Fibroblast of villous mesenchyme (primary cell): ENCODE measurements at places on chromosomes 5 and 9. TPM values are rescaled to one million over a fixed set of nuclear protein-coding genes. Genes with fewer than 3 reads are reported as not detected.

The NOL6 gene
- total RNA-seq, result 30.9 and 32.4 TPM in 2 replicates

The SH3RF2 gene
- 0.97 and 2.2 TPM in 2 replicates for total RNA-seq

The PCDHB14 gene
- total RNA-seq, result 0.32 and 0.43 TPM in 2 replicates

The GPSM1 gene
- 54.8 and 72.5 TPM in 2 replicates for total RNA-seq

The MSMP gene
- total RNA-seq, result not detected in 2 replicates

The SHOC1 gene
- total RNA-seq, result under 0.01 TPM in 1 of 2 replicates, not detected in the other

The FCHO2 gene
- total RNA-seq, result 11.9 and 16.8 TPM in 2 replicates

The GFRA3 gene
- not detected in 2 replicates for total RNA-seq

The ACTL7B gene
- total RNA-seq, result under 0.01 TPM in 1 of 2 replicates, not detected in the other

The PHF24 gene
- not detected in 2 replicates for total RNA-seq

The TRIP13 gene
- 16.8 and 29.8 TPM in 2 replicates for total RNA-seq

The PCDHGB3 gene
- total RNA-seq, result 3.9 and 5.2 TPM in 2 replicates

The INSYN2B gene
- total RNA-seq, result 11.0 and 12.5 TPM in 2 replicates

The ITGA1 gene
- total RNA-seq, result 104 and 154 TPM in 2 replicates

The C5orf24 gene
- 46.4 and 59.6 TPM in 2 replicates for total RNA-seq

The ZBTB6 gene
- total RNA-seq, result 11.6 and 20.3 TPM in 2 replicates

The NPR3 gene
- total RNA-seq, result 2.9 and 6.5 TPM in 2 replicates

The CFAP90 gene
- not detected in 2 replicates for total RNA-seq

The NELFB gene
- total RNA-seq, result 47.1 and 48.6 TPM in 2 replicates

The LRRC19 gene
- total RNA-seq, result not detected in 2 replicates

The DIAPH1 gene
- 22.9 and 26.8 TPM in 2 replicates for total RNA-seq

The KIAA0825 gene
- total RNA-seq, result 4.8 and 9.5 TPM in 2 replicates

The ARID3C gene
- 0.32 TPM in 1 of 2 replicates, not detected in the other for total RNA-seq

The DBH gene
- not detected in 2 replicates for total RNA-seq
